Activated CD4-positive, alpha-beta T cell treated with anti-CD3 and anti-CD28 coated beads for 36 hours (primary cell): ENCODE measurements at places on chromosomes 1 and 21. TPM values are rescaled to one million over a fixed set of nuclear protein-coding genes. Genes with fewer than 3 reads are reported as not detected.

DNA sequence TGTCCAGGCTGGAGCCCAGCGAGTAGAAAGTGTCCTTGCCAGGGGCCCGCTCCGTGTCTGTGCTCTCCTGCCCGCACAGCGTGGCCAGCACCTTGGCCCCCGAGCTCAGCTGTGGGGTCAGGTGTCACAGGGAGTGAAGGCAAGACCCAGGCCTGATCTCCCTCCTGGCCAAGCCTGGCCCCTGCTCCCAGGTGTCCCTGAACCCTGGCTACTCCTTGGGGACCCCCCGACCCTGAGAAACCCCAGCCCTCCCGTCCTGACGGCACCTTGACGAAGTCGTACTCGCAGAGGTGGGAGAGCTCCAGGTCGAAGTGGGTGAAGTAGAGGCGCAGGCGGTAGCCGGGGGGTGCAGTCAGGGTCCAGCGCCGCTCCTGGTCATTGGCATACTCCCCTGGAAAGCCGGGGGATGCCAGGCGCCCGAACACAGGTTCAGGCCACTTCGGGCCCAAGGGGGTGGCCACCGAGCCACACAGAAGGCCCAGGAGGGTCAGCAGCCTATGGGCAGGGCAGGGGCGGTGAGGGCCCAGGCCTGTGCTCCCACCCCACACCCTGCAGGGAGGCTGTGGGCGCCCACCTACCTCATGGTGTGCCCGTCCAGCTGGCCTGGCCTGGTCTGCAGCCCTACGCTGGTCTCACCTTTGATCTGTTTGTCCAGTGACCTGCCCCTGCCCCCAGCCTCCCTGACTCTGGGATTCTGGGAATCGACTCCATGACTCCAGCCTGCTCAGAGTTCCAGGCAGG is at the start of gene MASP2:
TSS of gene MASP2 (minus strand) at position 615 of the 741 bp plus-strand sequence. CDS start at position 583, 32 bp downstream.
- no peak for DNase-seq

GRCh38 chr21:33185852-33186251 is 43.9 kb upstream of the IFNAR2 start:
- DNase-seq, result no peak

DNA sequence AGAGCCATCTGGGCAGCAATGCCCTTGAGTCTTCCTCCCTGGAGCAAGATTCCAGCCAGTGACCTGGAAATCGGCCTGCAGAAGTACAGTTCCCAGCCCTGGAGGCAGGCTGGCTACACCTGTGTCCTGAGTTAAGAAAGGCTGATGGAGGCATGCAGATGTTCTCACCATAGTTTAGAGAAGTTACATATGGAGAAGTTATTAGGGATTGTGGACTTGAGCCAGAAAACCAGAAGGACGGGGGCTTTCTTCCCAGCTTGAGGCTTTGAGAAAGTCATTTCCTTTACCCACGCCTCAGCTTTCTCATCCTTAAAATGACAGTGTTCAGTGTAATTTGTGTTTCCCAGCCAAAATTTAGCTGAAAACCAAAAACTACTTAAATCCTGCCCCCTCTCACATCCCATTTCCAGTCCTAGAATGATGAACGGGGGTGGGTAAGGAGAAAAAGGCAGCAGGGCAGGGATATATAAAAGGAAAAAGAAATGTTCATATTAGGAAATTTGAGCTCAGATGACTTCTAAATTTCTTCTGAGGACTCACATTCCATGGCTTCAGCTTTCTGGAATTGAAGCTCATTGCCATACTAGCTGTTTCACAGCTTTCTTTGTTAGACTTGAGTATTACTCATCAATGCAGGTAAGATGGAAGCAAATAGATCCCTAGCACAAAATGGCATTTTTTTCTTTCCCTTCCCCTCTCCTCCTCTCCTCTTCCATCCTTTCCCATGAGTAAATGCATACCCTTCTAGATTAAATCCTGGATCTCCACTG is 14.4 kb upstream of the C8B start:
- no peak for DNase-seq

GRCh38 chr1:240122639-240123613 is 31.2 kb downstream of the FMN2 start:
- DNase-seq, result no peak

GRCh38 chr1:25549273-25550154 is 6.1 kb downstream of the LDLRAP1 start:
- peak; percentile 90 for DNase-seq

Gene CNR2
- total RNA-seq, result not detected

- DNase-seq, result no peak
Observed at GRCh38 chr1:222087221-222087920, 345.5 kb upstream of the DUSP10 start.

DNA sequence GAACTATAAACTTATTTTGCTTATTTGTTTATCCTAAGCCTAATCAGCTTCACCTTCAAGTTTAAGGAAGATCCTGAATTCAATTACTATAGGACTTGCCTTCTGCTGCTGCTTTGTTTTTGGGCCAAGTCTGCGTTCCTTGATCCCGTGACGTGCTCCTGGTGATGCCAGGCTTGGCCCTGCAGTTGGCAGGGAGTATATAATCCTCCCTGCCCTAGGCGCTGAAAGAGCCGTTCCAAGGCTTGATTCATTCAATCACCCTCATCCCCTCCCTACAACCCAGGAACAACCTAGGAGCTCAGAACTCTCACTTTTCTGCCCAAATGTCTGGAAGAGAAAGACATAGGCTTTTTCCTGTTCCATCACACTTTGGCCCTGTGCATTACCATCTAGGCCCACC is 12.4 kb upstream of the LRRN2 start:
- no peak for DNase-seq

- no peak for DNase-seq
Observed at GRCh38 chr1:98102345-98103030, 181.7 kb upstream of the DPYD start.

Gene TNFSF18
- total RNA-seq, result not detected

DNA sequence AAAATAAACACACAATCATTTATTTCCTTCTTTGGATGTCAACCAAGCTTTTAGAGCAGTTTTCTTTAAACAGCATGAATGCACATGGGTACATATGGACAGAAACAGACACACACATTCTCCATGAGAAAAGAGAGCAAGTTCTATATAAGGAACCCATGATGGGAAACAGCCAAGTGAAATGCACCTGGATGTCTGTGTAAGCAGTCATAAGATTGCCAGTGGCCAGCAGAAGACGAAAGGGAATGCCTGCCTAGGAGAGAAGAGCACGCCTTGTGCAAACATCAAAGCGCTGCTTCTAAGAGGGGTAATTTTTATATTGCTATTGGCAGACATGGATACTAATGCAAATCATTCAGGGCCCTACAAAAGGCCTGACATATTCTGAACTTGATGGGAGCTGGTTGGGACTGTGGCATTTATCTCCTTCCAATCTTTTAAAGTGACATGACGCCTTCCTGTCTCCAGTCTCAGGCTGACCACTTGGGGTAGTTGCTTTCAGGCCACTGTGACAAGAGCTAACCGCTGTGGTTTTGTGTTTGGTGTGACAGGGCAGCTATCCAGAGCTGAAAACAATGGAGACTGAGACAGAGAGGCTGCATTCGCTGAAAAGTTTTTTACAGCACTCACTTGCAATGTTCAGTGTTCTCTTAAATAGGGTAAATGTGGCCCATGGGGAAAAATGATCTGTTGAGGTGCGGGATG is 75.0 kb upstream of the DPT start:
- no peak for DNase-seq

Gene OR2L2
- 0.12 TPM for total RNA-seq

DNA sequence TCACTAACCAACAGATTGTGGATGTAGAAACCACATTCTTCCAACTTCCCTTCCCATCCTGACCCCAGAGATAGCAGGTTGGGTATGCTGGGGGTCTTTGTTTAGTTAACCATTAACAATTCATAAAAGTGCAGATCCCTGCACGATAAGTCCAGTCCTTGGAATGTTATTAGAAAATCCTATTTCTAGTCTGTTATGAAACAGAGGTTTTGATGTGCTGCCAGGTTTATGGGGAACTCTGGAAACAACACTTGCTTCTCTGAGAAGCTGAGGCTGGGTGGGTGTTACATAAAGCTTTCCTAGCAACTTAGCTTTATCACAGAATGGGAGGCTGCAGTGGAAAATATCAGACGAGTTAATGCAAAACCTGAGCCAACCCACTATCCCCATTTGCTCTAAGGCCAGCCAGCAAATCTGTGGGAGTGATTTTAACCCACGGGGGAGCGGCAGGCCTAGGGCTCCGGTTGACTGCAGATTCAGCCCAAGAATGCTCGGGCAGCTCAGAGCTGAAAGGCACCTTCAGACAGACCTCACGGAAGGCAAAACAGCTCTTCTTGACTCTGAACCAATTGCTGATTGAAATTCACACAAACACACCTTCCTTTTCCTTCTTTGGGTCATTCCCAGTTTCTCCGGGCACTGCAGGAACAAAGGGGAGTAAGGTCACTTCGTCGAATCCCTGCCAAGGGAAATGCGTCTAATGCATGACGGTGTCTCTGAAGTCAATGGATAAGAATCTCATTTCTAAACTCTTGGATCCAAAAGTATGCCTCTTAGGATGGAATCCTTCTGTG is 111.7 kb upstream of the IRF2BP2 start:
- DNase-seq, result no peak

- no peak for DNase-seq
Observed at GRCh38 chr1:219771080-219771479, 157.3 kb downstream of the SLC30A10 start.

DNA sequence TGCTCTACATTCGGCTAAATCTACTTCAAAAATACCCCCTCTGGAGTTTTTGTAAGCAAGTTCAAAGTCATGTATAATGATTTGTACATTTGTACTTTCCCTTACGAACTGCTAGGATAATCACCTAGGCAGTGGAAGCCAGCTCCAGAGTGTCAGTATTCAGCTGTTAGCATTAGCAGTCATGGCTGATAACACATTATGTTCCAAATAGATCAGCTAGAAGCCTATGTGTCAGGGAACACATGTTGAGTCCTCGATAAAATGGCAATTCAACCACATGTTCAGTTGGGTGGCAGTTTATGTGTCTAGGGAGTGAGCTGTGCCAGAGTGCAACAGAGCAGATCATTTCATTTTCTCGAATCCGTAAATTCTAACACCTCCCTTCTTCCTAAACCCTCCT is 65.8 kb upstream of the KRTAP11-1 start:
- DNase-seq, result no peak

DNA sequence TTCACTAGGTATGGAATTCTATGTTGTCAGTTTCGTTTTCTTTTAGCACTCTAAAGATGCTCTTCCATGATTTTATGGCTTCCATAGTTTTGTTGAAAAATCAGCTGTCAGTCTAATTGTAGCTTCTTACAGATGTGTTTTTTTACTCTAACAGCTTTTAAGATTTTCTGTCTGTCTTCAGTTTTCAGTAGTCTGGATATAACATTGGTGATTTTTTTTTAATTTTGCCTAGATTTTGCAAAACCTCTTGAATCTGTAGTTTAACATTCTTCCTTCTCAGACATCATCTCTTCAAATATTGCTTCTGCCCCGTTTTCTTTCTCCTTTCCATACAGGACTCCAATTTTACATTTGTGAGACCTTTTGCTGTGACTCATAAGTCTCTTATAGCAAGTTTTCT is 17.9 kb upstream of the DYRK1A start:
- no peak for DNase-seq

Gene CHIA
- total RNA-seq, result not detected

- DNase-seq, result no peak
Observed at GRCh38 chr1:88204111-88204510, 480.0 kb upstream of the PKN2 start.

Gene SSR2
- total RNA-seq, result 197 TPM

DNA sequence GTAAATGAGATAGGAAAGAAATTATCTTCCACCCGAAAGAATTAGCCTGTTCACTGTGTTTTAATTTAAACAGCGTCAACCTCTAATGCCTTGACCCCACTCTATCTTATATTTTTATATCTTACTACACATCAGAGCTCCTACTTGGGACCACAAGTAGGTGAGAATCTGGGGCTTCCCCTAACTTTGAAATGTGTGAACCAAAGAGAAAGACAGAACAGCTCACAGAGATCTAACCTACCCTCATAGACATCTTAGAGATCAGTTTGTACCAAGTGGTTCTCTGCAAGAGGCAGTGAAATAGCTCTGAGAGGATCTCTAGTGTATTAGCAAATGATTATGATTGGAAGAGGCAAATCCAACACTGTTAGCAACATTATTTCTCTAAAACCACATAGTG is 31.0 kb upstream of the IFI16 start:
- DNase-seq, result no peak

- no peak for DNase-seq
Observed at GRCh38 chr1:151237678-151238466, 16.7 kb upstream of the PSMD4 start.

DNA sequence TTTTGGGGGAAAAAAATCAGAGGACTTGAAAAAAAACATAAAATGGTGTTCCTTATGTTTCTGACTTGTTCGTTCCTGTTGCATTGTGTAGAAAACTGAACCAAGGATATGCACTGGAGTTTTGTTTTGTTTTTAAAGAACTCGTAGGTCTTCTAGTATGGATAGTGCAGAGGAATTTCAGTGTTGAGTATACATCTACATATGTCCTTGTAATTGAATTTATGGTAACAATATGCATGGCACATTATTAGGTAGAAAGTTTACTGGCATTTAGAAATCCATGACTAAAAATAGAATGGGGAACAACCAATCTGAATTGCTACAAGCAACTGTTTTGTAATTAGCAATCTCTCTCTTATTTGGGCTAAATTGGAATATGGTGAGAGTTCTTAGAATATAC is 188.3 kb upstream of the ZRANB2 start:
- DNase-seq, result no peak

DNA sequence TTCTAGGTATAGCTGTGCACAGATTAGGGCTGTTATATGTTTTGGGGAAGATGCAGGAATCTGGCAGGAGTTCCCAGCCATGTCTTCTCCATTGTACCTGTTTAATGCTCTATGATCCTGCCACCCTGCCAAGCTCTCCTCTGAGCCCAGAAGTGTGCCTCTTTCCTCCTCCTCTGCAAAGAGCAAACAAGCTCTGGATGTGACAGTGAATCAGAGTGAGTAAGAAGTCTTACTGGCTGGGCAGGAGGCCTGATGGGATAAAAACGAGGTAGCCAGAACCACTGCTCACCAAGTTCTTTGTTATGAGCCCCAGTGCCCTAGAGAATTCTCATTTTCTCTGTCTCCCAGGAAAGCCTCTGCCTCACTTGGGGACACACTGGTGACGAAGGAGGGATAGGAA is 69.0 kb downstream of the BRINP2 start:
- DNase-seq, result no peak

DNA sequence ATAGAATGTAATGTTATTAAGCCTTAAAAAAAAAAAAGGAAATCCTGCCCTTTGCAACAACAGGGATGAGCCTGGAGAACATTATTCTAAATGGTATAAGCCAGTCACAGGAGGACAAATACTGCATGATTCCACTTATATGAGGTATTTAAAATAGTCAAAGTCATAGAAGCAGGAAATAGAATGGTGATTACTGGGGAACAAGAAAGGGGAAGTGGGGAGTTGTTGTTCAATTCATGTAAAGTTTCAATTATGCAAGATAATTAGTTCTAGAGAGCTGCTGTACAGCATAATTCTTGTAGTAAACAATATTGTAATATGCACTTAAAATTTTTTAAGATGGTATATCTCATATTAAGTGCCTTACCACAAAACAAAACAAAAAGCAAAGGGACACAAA is 13.2 kb downstream of the FCER1A start:
- DNase-seq, result no peak
